SK-N-DZ (cell line): ENCODE measurements at places on chromosomes 4 and X.
A peak's percentile ranks its signal among the peaks of the same experiment; 100 is the strongest.

GRCh38 chr4:8523766-8524165 lies 56.4 kb upstream of the GPR78 start:
- no peak for DNase-seq

DNA sequence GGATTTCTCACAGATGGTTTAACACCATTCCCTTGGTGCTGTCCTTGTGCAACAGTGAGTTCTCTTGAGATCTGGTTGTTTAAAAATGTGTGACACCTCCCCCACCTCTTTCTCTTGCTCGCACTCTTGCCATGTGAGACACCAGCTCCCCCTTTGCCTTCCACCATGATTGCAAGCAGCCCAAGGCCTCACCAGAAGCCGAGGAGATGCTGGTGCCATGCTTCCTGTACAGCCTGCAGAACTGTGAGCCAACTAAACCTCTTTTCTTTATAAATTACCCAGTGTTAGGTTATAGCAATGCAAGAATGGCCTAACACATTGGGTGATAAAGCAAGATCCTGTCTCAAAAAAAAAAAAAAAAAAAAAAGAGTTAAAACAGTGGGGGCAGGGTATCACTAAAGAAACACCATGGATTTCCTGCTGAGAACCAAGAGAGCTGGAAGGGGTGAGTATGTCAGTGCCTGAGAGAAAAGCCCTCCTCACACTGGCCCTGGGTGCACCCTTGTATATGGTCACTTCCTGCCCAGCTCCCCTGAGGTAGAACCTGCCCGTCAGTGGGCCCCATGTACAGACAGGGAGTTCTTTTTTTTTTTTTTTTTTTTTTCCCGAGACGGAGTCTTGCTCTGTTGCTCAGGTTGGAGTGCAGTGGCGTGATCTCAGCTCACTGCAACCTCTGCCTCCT lies 46.4 kb downstream of the APOO start:
- no peak for DNase-seq

- no peak for DNase-seq
Measured at GRCh38 chr4:41976775-41977516, 4.6 kb upstream of the DCAF4L1 start.

- peak; percentile 78 for DNase-seq
Measured at GRCh38 chr4:88697588-88698329, at the start of gene NAP1L5. NAP1L5 (minus strand) TSS chr4:88697829; CDS start chr4:88697754, 75 bp downstream.

DNA sequence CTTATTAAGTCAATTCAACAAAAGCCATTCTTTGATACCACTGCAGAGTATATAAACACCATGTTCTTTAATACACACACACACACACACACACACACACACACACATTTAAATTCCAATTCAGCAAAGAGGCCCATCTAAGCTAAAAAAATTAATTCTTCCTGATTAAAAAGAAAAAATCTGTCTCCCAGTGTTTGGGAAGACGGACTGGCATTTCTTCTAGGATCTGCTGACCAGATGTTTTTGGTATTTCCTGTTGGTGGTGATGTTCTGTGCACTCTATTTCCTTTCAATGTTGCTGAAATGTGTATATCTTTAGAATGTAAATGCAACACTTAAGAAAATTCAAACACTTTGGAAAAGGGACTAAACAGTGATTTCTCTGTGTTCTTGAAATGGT lies 243.8 kb downstream of the THOC2 start:
- DNase-seq: no peak

DNA sequence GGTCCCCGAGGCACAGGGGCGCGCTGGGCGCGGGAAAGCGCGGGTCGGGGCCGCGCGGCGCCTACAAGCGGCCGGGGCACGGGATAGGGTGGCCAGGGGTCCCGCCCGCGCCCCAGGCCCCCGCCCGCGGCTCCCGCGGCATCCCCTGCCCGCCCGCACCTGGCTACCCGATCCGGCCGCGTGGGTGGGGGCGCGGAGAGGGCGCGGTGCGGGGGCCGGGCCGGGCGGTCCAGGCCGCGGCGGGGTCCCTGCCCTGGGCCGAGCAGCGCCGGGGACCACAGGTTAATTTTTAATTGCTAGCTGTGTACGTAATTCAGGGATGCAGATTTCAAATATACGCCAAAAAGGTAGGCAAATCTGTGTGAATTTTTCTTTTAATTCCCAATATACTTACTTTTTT lies 44.3 kb upstream of the FAM47C start:
- DNase-seq: no peak
